ENCODE measurements at places on chromosomes 5 and 9.

DNA sequence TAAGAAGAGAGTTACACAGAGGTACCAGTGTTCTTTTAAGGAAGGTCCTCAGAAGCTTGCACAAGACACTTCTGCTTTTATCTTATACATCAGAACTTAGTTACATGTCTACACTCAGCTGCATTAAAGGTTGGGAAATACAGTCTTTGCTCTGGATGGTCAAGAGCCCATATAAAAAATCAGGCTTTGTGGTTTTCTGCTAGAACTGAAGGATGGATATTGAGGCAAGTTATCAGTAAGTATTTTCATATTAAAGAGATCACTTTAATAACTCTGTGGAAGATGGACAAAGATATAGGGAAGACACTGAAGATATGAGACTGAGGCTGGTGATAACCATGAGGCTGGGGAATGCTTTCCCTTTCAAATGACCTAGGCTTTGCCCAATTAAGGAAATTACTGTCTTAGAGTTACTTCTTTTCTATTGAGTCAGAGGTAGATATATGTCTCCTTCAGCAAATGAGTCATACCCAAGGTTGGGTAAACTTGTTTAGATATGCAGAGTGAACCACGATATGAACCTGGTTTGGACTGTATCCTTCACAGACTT lies 87.0 kb upstream of the TNC start:
- DNase-seq, result peak; percentile 49

DNA sequence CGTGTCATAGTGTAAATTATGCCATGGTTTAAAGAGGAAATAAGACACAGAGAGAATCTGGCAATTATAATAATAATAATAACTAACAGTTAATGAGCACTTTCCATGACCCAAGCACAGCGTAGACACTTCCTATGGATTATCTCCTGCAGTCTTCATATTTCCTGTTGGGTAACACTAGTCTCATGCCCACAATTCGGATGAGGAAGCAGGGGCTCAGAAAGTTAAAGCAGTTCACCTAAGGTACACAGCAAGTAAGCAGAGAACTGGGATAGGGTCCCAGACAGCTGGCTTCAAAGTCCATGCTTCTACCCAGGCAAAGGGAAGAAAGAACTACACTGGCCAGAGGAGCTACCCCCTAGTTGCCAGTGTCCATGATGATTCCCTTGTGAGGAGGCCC lies 27.9 kb upstream of the TGFBI start:
- no peak for DNase-seq

GRCh38 chr5:33074548-33074947 lies 363.4 kb downstream of the NPR3 start:
- no peak for DNase-seq

DNA sequence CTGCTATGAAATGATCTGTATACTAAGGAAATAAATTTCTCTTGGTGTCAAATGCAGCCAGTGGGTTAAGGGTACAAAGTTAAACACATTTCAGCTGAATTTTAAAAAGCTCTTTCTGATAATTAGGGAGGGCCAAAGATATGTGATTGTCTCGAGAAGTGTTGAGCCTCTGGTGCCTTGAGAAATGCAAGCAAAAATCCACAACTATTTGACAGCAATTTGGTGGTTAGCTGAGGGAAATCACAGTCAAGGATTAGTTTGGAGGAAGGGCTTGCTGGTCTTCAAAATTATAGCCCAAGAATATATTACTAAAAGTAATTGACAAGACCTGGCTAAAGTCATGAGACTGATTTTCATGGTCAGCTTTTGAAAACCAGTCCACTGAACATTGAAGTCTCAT lies 255.7 kb upstream of the PPP1R2B start:
- no peak for DNase-seq

DNA sequence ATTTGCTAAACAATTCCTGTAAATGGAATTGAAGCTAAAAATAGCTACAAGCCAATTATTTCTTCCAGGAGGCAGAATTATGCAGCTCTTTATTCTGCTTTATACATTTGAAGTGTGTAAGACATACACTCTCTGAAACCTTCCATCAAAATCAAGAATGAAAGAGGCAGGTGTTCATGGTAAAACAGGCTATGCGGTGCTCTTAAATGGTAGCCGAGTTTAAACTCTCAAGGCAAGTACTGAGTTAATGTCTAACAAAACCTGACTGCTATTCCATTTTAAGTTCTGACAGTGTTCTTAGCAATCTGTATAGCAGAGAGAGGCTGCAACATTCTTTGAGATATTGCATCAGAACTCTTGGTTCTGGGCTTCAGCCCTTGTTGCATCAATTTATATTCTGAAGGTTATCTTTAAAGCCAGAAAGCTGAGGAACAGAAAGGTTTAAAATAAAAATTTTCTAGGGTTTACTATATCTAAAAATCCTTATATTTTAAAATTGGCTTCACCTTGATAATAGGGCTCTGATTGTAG lies 248.3 kb upstream of the CCNG1 start:
- no peak for DNase-seq

DNA sequence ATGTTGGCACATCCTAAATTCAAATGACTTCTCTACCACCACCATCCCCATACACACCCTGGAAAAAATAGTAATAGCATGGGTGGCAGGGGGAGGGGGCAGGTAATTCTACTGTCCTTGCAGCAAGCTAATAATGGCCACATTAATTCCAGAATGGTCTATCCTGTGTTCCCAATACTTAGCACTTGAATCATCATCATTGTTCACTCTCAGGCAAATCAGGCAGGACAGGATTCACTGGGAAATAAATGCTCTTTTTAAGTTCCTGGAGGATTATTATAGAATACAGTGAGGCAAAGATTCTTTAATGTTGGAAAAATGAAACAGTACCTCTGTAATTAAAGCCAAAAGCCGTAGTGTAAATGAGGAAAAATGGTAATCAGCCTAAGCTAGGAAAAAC lies 254.5 kb downstream of the ARRDC3 start:
- DNase-seq, result no peak

GRCh38 chr5:90096415-90097081 lies 313.0 kb downstream of the CETN3 start:
- peak; percentile 22 for DNase-seq

DNA sequence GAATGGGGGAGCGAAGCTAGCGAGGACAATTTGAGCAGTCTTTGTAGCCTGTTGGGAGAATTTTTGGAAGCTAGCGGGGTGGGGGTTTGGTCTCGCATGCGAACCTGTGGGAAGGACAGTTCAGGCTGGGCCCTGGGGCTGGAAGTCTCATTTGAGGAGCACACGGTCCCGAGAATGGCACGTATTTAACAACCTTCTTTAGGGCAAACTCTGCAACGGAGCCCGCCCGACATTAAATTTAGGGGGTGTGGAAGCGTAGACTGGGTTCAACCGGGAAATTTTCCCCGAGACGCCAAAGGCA lies 35.2 kb upstream of the NFIB start:
- no peak for DNase-seq

DNA sequence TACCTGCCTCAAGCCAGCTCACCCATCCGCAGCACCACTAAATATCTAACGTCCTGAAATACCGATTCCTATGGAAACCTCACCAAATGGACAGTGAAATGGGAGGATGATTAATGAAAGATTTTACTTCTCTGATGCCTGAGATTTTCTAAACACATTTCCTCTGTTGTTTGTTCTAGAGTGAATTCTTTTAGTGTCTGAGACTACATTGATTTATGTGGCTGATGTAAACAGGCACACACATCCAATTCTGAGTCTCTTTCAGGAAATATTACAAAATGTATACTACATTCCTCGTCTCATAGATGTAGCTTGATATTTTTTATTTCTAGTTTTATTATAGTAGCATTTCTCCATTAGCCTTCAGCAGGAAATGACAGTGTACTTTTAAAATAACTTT lies 20.5 kb upstream of the ADCY2 start:
- no peak for DNase-seq

DNA sequence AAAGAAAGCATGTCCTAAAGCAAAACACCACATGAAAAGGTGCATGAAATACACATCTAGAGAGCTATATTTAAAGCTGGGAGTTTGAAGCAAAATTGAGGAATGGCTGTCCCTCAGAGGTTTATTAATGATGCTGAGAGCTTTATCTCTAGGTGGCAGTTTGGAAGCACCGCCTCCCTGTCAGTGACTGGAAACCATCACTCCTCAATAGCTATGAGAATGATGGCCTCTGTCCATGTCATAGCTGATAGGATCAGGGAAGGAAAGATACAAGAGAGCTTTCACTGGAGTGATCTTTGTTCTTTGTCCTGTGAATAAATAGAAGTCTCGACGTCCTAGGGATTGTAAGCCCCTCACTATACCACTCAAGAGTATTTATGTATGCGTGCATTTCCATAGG lies 110.5 kb downstream of the NUDT12 start:
- DNase-seq, result no peak

GRCh38 chr9:5915438-5915837 lies 24.7 kb downstream of the MLANA start:
- DNase-seq, result no peak

GRCh38 chr9:37987467-37987981 lies 81.5 kb downstream of the SHB start:
- no peak for DNase-seq

GRCh38 chr9:130286781-130287428 lies 21.3 kb downstream of the HMCN2 start:
- no peak for DNase-seq

GRCh38 chr9:83385317-83385716 lies 152.9 kb downstream of the FRMD3 start:
- no peak for DNase-seq

- no peak for DNase-seq
Measured at GRCh38 chr9:123090198-123090896, 56.9 kb downstream of the GPR21 start.

DNA sequence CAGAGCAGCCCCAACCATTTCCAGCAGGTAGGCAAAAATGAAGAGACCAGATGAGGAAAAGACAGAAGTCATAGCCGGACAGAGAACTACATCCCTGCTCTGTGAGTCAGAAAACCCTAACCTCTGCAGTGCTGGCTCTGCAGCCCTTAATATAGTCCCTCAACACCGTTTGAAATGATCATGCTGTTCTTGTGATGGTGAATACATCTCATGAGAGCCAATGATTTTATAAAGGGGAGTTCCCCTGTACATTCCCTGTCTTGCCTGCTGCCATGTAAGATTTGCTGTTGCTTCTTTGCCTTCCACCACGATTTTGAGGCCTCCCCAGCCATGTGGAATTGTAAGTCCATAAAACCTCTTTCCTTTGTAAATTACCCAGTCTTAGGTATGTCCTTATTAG lies 216.8 kb upstream of the RFX3 start:
- DNase-seq, result no peak

GRCh38 chr9:12790883-12791282 lies 16.1 kb downstream of the LURAP1L start:
- DNase-seq, result no peak

DNA sequence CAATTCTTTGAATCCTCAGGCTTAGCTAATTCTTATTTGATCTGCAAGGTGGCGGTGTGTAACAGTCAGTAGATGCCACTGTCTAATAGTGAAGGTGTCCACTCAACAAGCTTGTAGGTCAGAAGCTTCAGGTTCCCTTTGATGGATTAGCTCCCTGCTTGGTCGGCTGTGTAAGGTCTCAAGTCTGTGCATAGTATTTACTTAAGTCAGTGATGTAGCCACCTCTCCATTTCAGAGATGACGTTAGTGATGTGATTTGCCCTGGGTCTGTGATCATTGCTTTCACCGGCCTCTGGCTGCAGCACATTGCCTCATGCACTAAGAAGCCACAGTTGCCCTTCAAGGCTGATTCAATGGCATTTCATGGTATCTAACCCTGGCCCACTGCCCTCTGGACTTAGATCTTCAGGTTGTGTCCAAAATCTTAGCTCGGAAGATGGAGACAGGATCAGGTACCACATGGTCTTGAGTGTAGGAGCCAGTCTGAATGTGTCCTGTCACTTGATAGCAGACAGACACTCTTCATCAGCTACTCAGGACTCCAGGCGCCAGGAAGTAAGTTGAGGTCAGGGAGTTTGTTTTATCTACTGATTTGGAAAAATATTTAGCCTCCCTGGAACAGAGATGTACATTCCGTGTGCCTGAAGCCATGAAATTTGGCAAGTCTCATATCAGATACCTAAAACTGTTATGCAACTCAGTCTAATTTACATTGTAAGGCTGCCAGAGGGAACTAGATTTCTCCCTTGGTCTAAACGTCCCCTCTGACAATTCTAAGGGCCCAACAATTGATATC lies 42.9 kb downstream of the SUB1 start:
- DNase-seq, result no peak
